Epithelial cell of esophagus (primary cell): ENCODE measurements at places on chromosomes 11 and 22.
A peak's percentile ranks its signal among the peaks of the same experiment; 100 is the strongest.

- DNase-seq = peak; percentile 73
Measured at GRCh38 chr11:2093575-2094353, 45.4 kb downstream of the IGF2 start.

DNA sequence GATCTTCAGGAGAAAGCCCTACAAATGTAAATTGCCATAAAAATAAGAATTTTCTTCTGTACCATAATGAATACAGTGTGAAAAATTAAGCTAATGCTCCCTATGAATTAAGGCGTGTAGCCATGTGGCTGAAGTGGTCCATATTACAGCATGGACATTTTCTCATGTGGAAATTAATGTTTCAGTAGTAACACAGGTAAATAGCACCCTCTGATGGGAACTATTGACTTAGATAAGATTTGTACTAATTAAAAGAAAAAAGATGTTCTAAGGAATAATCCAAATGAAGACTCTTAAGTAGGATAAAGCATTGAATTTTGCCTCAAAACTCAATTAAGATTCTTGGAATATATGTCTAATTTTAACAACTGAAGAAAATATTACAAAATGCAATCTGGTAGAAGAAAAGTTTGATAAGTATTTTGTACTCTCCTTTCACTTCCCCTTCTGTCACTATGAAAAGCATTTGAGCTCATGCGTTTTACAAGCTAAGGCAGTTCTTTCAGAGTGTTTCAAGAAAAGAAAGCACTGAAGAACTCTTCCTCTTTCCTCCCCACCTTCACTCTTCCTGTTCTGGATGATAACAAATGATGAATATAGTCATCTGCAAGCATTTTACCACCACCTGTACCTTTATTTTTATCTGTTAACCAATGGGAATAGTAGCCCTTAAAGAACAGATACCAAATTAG lies 9.9 kb upstream of the OR8D2 start:
- peak; percentile 1 for DNase-seq

DNA sequence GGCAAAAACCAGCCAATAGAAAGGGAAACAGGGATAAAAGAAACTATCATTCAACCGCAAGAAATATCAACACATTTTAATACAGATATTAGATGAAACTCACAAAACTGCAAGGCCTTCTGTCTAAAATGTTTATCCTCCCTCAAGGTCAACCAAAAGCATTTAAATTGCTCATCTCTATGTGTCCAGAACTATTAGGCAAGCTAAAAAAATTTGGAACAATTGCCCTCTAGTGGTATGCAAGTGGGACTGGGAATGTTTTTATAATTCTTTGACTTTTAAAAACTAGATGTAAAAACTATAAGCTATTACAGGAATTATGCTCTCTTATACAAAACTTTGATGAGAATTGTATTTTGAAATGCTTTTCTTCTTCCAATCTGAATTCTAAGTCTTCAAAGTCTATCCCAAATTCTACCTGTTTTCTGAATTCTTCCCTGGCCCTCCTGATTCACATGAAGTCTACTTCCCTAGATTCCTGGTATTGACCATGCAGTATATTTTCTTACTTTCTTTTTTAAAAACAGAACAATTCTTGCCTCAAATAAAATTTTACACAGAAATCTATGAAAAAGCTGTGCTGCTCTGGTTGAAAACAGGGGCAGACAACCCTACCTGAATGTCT lies 4.9 kb downstream of the CWC15 start:
- peak; percentile 38 for DNase-seq

- peak; percentile 39 for DNase-seq
Measured at GRCh38 chr22:36764060-36764459, 11.9 kb downstream of the IFT27 start.

DNA sequence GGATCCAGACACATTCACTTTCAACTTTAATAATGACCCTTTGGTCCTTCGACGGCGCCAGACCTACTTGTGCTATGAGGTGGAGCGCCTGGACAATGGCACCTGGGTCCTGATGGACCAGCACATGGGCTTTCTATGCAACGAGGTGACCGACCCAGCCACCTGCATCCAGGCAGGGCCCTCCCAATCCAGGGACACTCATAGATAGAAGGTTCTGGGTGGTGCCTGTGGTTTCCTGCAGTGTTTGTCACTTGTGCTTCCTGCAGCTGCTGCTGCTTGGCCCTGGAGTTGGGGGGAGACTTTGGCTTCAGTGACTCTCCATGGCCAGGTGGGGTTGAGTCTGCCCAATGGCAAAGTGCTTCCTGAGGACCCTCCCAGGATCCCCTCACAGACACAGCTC lies 7.3 kb downstream of the APOBEC3B start:
- no peak for DNase-seq

DNA sequence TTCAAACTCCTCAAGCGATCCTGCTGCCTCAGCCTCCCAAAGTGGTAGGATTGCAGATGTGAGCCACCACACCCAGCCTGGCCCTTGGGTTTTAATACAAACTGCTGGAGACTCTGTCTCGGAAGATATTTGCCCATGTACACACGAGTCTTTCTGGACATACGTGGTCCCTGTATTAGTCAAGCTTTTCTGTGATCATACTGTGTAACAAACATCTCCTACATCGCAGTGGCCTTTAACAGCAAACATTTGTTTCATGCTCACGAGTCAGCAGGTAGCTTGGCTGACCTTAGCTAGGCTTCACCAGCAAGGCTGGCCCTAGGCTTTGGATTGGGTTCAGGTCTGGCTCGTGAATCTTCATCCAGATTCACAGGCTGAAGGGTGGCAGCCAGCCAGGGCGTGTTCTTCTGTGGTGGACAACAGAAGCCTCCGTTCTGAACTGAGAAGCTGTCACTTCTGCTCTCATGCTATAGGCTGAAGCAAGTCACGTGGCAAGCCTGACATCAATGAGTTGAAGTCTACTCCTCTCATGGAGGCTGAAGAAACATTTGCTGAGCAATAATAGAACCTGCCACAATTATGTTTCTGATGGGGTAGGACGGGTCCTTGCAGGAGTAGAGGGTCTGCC lies 8.8 kb downstream of the KIAA1671 start:
- DNase-seq = no peak

GRCh38 chr11:34795641-34796040 lies 120.5 kb downstream of the APIP start:
- DNase-seq = no peak

DNA sequence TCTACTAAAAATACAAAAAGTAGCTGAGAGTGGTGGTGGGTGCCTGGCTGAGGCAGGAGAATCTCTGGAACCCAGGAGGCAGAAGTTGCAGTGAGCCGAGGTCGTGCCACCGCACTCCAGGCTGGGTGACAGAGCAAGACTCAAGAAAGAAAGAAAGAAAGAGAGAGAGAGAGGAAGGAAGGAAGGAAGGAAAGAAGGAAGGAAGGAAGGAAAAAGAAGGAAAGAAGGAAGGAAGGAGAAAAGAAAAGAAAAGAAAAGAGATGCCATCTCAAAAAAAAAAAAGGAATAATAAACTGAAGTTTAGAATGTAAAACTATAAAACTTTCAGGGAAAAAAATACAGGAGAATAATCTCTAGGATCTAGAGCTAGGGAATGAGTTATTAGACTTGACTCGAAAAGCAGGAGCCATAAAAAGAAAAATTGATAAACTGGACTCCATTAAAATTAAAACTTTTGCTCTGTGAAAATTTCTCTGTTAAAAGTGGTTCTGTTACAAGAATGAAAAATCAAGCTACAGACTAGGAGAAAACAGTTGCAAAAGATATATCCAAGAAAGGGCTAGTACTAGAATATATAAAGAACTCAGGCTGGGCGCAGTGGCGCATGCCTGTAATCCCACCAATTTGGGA lies 13.4 kb upstream of the SEPTIN5 start:
- no peak for DNase-seq

DNA sequence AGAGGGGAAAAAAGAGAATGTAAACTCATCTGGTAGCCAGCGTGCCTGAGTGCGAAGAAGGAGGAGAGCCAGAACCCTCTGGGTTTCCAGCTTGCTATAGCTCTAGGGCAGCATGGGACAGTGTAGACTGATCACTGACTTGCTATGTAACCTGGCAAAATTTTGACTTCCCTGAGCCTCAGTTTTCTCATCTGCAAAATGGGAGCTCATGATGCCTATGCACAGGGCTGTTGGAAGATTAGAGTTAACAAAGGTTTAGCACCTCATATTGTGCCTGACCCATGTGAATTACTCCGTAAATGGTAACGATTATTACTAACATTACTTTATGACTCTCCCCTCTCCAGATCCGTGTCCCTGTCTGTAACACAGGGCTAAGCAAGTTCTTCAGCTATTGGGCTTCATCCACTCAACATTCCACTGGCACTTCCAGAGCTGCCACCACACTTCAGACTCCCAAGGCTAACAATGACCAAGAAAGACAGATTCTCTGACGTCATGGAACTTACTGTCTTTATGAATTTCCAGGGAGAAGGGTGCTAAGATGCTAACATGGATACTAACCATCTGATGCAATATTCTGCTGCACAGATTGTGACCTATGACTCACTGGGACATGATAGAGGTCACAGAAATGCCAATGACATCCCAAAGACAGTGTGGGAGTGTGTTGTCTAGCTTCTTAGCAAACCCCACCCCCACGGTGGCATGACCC lies 195.2 kb downstream of the TRIM29 start:
- DNase-seq = no peak

- DNase-seq = peak; percentile 46
Measured at GRCh38 chr11:11572386-11572785, 49.4 kb downstream of the GALNT18 start.

- no peak for DNase-seq
Measured at GRCh38 chr11:9016916-9017642, 13.3 kb upstream of the NRIP3 start.

DNA sequence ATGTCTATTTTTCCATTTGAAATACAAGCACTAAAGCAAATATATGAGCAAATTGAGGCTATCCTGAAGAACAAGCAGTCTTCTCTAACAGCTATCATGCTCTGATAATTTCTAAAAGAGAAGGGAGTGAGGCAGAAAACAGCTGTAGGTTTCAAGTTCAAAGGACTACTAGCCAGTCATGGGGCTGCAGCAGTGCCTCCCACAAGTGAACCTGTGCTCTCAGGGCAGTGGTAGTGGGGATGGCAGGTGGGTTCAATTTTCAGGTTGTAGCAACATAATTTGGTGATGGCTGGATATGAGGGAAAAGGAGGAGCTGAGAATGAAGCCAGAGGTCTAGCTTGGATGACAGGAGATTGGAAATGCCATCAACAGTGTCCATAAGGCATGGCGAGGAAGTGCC lies 93.5 kb upstream of the ARHGAP20 start:
- DNase-seq = no peak

GRCh38 chr11:28323621-28324020 lies 215.4 kb downstream of the METTL15 start:
- no peak for DNase-seq

- no peak for DNase-seq
Measured at GRCh38 chr11:11409901-11410300, 56.9 kb upstream of the CSNK2A3 start.

DNA sequence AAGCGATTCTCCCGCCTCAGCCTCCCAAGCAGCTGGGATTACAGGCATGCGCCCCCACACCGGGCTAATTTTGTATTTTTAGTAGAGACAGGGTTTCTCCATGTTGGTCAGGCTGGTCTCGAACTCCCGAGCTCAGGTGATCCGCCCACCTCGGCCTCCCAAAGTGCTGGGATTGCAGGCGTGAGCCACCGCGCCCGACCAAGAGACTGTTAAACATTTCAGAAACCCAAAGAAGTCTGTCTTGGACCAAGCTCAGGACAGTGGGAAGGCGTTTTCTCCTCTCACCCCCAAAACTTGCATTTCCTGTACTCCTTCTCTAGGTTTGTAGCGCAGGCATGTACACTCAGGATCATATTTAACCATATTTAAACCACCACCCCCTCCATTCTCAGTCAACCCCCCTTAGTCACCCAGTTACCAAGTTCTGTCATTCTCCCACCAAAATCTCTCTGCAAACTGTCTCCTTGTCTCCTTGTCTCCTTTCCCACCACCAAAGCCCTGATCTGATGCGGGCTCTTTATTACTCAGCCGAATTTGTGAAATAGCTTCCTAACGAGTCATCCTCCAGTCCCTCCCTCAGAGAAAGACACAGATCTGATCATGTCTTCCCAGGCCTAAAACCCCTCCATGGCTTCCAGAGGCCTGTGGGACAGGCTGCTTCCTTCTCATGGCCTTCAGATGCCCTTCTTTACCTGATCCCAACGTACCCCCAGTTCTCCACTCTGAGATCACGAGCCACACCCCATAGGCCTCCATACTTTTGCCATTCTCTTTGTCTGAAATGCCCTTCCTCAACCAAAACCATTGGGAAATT lies 29.0 kb upstream of the CREB3L1 start:
- peak; percentile 91 for DNase-seq

DNA sequence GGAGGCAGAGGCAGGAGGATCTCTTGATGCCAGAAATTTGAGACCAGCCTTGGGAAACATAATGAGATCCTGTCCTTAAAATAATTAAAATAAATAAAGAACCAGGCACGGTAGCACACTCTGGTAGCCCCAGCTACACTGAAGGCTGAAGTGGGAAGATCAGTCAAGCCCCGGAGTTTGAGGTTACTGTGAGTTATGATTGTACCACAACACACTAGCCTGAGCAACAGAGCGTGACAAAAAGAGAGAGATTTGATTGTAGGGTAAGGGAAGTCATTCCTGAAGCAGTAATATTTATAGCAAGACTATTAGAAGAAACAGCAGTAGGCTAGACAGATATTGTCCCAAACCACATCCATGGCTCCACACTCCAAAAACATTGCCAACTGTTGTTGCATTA lies 1408.4 kb upstream of the TENM4 start:
- no peak for DNase-seq

DNA sequence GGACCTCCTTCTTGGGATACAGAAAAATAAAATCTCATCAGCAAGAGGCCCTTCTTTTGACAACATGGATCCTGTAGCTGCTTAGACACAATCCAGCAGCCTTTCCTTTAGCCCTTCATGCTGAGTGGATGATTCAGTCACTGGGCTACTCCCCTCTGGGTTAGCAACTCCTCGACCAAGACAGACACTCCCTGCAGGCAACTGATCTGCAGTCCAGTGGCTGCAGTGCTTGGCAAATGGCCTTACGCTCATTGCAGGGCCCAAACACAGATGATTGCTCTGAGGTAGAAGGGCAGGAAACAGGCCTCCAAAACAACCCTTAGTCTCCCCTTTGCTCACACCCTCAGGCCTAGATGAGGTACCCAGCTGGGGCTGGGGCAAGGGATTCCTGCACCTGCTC lies 73.2 kb upstream of the OPCML start:
- DNase-seq = no peak

- no peak for DNase-seq
Measured at GRCh38 chr11:78344094-78344493, 73.5 kb downstream of the GAB2 start.

GRCh38 chr11:134425816-134426536 lies 13.9 kb upstream of the B3GAT1 start:
- DNase-seq = no peak

- peak; percentile 43 for DNase-seq
Measured at GRCh38 chr11:76208438-76209374, 2.4 kb upstream of the WNT11 start.

GRCh38 chr11:59247531-59248227 lies 35.0 kb upstream of the MPEG1 start:
- DNase-seq = peak; percentile 34

DNA sequence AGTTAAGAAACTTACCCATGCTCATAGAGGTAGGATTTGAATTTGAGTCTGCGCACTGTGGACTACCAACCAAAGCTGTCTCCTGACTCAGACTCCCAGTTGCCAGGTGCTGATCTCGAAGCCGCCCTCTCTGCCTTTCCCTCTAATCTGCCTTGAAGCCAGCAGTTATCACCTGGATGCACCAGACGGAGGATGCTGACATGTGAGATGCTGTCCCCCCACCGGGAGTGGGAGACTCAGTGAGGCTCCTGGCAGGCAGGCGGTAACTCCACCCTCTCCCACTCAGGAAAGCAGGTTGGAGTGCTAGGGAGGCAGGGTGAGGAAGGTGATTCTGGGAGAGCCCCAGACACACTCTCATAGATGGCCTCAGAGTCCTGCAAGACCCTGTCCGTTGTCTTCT lies 40.4 kb downstream of the KIAA1671 start:
- DNase-seq = no peak
